GM04503 (cell line): ENCODE measurements at places on chromosomes 13 and 19.

GRCh38 chr19:53132141-53132991 is at the start of gene ZNF415:
TSS of gene ZNF415 (minus strand) at chr19:53132910. CDS start at chr19:53122676, 10,234 bp downstream.
- DNase-seq = no peak

DNA sequence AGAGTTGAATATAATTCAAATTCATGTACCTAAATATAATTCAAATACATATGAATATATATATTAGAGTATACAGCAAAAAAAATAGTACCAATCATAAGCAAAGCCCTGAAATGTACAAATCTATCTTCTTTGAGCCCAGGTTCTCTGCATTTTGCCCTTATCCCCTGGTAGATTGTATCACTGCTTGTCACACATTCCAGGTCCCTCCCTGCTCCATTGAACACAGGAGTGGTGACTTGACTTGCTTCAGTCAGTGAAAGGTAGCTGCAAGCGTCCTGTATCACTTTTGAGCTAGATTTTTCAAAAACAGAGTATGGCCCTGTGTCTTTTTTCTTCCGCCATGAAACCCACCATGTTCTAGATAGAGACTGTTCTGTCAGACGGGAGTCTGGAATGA is 369.4 kb downstream of the LIG4 start:
- DNase-seq = no peak

GRCh38 chr19:30564551-30565011 is 192.4 kb downstream of the ZNF536 start:
- DNase-seq = no peak

DNA sequence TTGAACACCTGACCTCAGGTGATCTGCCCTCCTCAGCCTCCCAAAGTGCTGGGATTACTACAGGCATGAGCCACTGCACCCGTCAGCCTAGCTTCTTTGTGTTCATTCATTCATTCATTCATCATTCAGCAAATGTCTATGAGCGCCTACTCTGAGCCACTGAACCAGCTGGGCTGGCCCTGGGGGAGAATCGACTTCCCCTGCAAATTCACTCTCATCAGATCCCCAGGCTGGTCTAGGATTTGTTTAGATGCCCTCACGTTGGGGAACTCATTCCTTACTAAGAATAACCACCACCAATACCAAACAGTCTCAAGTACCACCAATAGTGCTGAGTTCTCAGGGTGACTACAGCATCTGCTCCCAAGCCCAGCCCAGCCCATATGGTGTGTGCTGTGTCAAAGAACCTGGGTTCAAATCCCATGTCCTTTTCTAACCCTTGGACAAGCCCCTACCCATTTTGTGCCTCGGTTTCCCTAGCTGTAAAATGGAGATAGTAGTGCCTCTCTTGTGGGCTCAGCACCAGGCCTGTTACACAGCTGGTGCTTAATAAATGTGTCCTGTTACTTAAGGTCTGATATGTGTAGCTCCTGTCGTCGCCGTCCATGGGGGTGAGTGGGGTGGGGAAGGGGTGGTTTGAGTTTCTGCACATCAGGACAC is 16.8 kb downstream of the NRTN start:
- no peak for DNase-seq

DNA sequence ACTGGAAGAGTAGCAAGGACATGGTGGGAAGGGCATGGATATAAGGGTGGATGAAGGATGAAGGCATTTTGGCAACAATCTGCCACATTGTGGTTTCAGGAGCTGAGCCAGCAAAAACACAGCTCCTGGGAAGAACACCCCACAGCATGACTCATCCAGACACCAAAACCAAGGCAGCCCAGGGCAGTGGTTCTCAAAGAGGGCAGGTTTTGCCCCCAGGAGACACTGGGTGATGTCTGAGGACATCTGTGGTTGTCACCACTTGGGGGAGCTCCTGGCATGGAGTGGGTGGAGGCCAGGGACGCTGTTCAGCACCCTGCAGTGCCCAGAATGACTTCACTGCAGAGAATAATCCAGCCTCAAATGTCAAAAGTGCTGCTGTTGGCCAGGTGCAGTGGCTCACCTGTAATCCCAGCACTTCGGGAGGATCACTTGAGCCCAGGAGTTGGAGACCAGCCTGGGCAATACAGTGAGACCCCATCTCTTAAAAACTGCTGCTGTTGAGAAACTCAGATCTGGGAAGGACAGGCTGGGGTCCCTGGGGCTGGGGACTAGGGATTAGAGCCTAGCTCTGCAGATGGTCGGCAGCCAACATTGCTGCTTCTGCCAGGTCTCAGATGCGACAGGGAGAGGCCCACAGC is 16.1 kb downstream of the ZFR2 start:
- peak; percentile 50 for DNase-seq
